Astrocyte (in vitro differentiated cells and primary cell): ENCODE measurements at places on chromosomes 1 and 21. TPM values are rescaled to one million over a fixed set of nuclear protein-coding genes. Genes with fewer than 3 reads are reported as not detected.

- DNase-seq = no peak
- no peaks in the 10 kb centered on the region for H3K27me3 ChIP-seq
- peaks cover 21% of the 10 kb centered on the region for H3K36me3 ChIP-seq
- H3K4me3 ChIP-seq = no peak overlapping the region
- peaks cover 14% of the 10 kb centered on the region for H3K4me1 ChIP-seq
Observed at GRCh38 chr1:180041582-180041981, 87.0 kb downstream of the CEP350 start.

GRCh38 chr1:93739472-93739871 is 57.8 kb upstream of the BCAR3 start:
- DNase-seq = no peak
- H3K27ac ChIP-seq = no peak overlapping the region
- peaks cover 30% of the 10 kb centered on the region for H3K4me1 ChIP-seq
- no peaks in the 10 kb centered on the region for H3K27me3 ChIP-seq
- H3K36me3 ChIP-seq = no peaks in the 10 kb centered on the region
- no peak overlapping the region for H3K4me3 ChIP-seq

- H3K27ac ChIP-seq = peak overlapping the region; percentile 66
- H3K4me3 ChIP-seq = no peak overlapping the region
- H3K36me3 ChIP-seq = no peaks in the 10 kb centered on the region
Observed at GRCh38 chr1:97906567-97907241, 14.1 kb downstream of the DPYD start.

- no peaks in the 10 kb centered on the region for H3K36me3 ChIP-seq
- no peaks in the 10 kb centered on the region for H3K4me1 ChIP-seq
- no peak overlapping the region for H3K27ac ChIP-seq
- peaks cover 4% of the 10 kb centered on the region for H3K27me3 ChIP-seq
- no peak for DNase-seq
Observed at GRCh38 chr21:45600248-45600647, 43.3 kb upstream of the PCBP3 start.

- no peaks in the 10 kb centered on the region for H3K4me1 ChIP-seq
- H3K27ac ChIP-seq = no peak overlapping the region
- H3K36me3 ChIP-seq = peaks cover 15% of the 10 kb centered on the region
Observed at GRCh38 chr21:26047279-26047967, 123.1 kb downstream of the APP start.

DNA sequence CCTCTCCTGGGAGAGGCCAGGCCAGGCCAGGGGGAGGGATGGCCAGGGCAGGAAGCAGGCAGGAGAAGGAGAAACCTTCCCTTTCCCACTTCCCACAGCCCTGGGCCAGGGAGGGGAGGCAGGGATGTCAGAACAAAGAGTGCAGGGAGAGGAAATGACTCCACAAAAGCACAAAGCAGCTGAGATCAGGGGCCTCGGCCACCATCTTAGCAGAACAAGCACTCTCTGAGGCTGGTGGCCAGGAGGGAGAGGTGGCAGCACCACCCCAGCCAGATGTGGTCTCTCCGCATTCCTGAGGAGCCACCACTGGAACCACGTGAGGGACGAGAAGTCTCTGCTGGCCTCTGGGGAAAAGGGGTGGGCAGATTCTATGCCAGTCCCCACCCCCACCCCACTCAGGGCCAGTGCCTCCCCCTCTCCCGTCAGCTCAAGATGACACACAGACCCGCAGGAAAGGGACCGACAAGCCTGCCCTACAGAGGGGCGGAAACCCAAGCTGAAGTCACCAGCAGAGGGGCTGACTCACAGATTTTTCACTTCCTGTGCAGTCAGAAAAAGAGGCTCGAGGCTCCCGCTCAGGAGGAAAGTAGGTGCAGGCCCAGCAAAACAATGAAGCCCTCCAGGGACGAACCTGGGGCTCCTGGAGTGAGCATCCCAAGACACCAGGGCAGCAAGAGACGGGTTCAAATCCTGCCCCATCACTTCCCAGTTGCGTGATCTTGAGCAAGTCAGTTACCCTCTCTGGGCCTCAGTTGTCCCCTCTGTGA is 24.1 kb upstream of the ALDH4A1 start:
- H3K36me3 ChIP-seq = no peaks in the 10 kb centered on the region
- peak; percentile 93 for DNase-seq
- H3K27ac ChIP-seq = peak overlapping the region; percentile 95
- peaks cover 74% of the 10 kb centered on the region for H3K4me1 ChIP-seq

DNA sequence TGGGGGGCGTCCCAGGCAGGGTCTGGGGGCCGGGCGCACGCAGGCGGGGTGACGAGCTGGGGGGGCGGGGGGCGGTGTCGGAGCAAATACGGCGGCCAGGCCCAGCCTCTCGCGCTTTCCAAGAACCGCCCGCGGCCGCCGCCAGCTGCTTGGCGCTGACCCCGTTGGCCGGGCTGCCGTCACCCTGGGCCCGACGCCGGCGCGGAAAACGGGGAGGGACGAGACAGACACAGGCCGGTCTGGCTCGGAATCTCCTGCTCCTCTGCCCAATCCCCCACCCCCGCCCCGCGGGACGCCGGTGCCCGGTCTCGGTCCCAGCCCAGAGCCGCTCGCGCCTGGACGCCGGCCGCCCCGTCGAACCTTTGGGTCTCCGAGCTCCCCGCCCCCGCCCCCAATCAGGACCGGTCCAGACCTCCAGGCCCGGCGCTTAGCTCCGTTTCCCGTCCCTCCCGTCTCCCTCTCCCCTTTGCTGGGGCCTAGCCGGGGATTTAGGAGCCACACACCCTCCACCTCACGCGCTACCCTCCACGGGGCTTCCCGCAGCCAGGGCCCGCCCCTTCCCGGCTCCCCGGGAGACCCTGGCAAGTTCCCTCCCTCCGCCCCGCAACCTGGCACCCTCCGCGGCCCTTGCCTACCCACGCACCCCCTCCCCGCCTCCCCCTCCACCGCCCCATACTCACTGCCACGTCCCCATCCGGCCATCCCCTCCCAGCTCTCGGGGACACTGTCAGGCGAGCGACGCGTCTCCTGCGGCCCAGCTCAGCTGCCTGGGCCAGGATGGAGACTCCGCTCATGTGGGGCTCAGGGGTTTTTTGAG is 800 bp upstream of the MMP23B start:
- H3K27me3 ChIP-seq = peaks cover 3% of the 10 kb centered on the region
- no peak overlapping the region for H3K4me3 ChIP-seq
- H3K36me3 ChIP-seq = no peaks in the 10 kb centered on the region
- no peak overlapping the region for H3K27ac ChIP-seq
- no peaks in the 10 kb centered on the region for H3K4me1 ChIP-seq

DNA sequence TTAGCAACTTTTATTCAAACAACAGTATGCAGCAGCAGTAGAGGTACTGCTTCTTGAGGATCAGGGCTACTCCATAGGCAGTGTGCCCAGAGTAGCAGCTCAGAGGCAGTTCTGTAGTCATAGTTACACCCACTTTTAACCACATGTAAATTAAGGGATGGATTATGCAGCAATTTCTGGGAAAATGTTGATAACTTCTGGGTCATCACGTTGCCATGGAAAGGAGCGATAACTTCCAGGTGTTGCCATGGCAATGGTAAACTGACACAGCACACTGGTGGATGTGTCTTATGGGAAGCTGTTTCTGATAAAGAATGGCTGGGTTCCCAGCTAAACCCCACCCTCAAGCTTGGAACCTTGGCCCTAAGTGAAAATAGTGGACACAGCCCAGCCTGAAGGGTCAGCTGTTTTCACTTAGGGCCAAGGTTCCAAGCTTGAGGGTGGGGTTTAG is 29.0 kb upstream of the PLA2G2A start:
- peaks cover 5% of the 10 kb centered on the region for H3K27me3 ChIP-seq
- H3K36me3 ChIP-seq = no peaks in the 10 kb centered on the region

- H3K27ac ChIP-seq = no peak overlapping the region
- H3K36me3 ChIP-seq = no peaks in the 10 kb centered on the region
- H3K4me1 ChIP-seq = no peaks in the 10 kb centered on the region
- DNase-seq = no peak
- no peak overlapping the region for H3K4me3 ChIP-seq
- no peaks in the 10 kb centered on the region for H3K27me3 ChIP-seq
Observed at GRCh38 chr21:38229260-38229877, 27.4 kb upstream of the KCNJ15 start.

GRCh38 chr21:40242586-40243265 is 375.5 kb downstream of the PCP4 start:
- H3K27me3 ChIP-seq = no peaks in the 10 kb centered on the region
- H3K36me3 ChIP-seq = no peaks in the 10 kb centered on the region
- H3K27ac ChIP-seq = no peak overlapping the region
- H3K4me1 ChIP-seq = no peaks in the 10 kb centered on the region
- DNase-seq = no peak
- no peak overlapping the region for H3K4me3 ChIP-seq

DNA sequence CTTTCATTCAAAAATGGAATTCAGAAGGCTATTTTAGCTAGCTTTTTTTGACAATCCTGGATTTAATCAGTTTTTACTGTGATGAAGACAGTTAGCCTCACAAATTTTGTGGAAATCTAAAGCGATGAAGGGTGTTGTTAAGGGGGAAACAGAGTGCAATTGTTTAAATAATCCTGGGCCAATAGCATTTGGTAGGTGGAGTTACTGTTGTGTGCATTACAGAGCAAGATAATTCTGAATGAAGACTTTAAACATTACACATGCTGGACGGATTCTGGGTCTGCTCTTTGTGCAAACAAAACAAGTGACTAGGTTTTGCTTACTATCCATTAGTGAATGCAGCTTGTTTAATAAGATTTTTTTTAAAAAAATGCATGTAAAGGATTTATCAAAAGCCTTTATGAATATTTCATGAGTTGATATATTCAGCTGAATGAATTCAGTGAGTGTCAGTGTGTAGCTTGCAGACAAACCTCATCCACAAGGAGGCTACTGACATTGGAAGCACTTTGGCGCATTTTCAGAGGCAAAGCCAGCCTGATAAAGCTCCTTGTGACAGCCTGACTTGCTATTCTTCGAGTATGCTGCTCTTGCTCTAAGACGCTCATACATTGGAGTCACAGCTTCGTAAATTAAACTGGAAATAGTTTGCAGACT is 199.6 kb downstream of the PDE4B start:
- peak; percentile 29 for DNase-seq
- no peaks in the 10 kb centered on the region for H3K4me1 ChIP-seq
- no peaks in the 10 kb centered on the region for H3K27me3 ChIP-seq
- no peak overlapping the region for H3K27ac ChIP-seq

GRCh38 chr1:212525479-212526110 is 83.0 kb upstream of the ATF3 start:
- no peak overlapping the region for H3K4me3 ChIP-seq
- peaks cover 19% of the 10 kb centered on the region for H3K27me3 ChIP-seq
- no peaks in the 10 kb centered on the region for H3K36me3 ChIP-seq
- DNase-seq = peak; percentile 68
- H3K27ac ChIP-seq = no peak overlapping the region

- H3K27ac ChIP-seq = no peak overlapping the region
- no peaks in the 10 kb centered on the region for H3K27me3 ChIP-seq
- no peak overlapping the region for H3K4me3 ChIP-seq
- no peaks in the 10 kb centered on the region for H3K36me3 ChIP-seq
- DNase-seq = no peak
Observed at GRCh38 chr1:185421485-185422107, 104.6 kb upstream of the IVNS1ABP start.

DNA sequence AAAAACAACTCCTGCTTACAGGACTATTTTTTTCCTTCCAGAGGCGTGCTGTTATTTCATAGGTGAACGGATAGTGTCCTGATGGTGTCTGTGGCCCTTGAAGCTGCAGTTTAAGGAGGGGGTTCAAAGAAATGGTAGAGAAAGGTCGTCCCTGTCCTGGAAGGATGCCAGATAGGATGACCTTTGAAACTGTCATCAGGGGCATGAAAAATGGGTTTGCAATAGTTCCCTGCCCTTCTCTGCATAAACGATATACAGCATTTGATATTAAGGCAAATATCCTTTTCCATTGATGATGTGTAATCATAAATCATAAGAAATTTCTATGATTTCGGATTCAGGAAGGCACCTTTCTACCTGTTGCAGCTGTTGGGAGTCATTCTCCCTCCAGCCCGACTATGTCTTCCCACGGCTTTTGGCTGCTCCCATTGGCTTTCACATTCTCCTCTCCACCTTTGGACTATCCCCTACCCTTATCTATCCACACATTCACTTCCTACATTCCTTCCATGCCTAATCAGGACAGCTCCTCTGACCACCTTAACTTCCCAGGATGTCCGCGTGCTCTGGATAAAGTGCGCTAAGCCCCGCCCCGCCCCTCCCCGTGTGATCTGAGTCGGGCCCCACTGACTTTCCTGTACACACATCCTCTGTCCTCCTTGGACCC is 209.8 kb downstream of the DISC1 start:
- no peak for DNase-seq
- H3K4me3 ChIP-seq = no peak overlapping the region
- no peaks in the 10 kb centered on the region for H3K36me3 ChIP-seq
- H3K27ac ChIP-seq = no peak overlapping the region
- H3K27me3 ChIP-seq = no peaks in the 10 kb centered on the region

- H3K36me3 ChIP-seq = no peaks in the 10 kb centered on the region
- no peak overlapping the region for H3K27ac ChIP-seq
- no peaks in the 10 kb centered on the region for H3K27me3 ChIP-seq
Observed at GRCh38 chr1:49204720-49205119, 428.0 kb upstream of the BEND5 start.

DNA sequence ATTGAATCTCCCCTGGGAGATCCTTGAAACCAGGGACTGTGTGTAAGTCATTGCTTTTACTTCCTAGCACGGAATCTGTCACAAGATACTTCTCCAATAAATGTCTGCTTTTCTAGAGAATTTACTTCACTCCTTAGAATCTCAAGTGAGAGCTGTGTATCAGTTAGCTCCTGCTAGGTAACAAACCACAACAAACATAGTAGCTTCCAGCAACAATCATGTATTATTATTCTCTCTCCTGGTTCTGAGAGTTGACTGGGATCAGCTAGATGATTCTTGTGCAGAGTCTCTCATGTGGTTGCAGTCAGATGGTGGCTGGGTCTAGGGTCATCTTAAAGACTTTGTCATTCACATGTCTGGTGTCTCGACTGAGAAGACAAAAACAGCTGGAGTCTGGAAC is 166.9 kb upstream of the UBE2U start:
- DNase-seq = no peak
- no peak overlapping the region for H3K27ac ChIP-seq
- no peak overlapping the region for H3K4me3 ChIP-seq
- H3K4me1 ChIP-seq = peaks cover 26% of the 10 kb centered on the region
- no peaks in the 10 kb centered on the region for H3K36me3 ChIP-seq

GRCh38 chr1:187645651-187646050 is 816.9 kb downstream of the PLA2G4A start:
- no peaks in the 10 kb centered on the region for H3K4me1 ChIP-seq
- no peak overlapping the region for H3K27ac ChIP-seq
- no peaks in the 10 kb centered on the region for H3K27me3 ChIP-seq
- no peaks in the 10 kb centered on the region for H3K36me3 ChIP-seq
- DNase-seq = no peak

The SEMA4A gene
- total RNA-seq = 0.66 and 1.1 TPM in 2 replicates

The HPCA gene
- not detected in 2 replicates for total RNA-seq

The CA6 gene
- total RNA-seq = not detected in 2 replicates

The ADGRL2 gene
- 103 and 126 TPM in 2 replicates for total RNA-seq

The ACTN2 gene
- 0.89 and 0.99 TPM in 2 replicates for total RNA-seq

The AXDND1 gene
- total RNA-seq = 0.19 and 1.1 TPM in 2 replicates
